ENCODE measurements at places on chromosomes 7 and 10. TPM values are rescaled to one million over a fixed set of nuclear protein-coding genes. Genes with fewer than 3 reads are reported as not detected.

- no peak for DNase-seq
These were observed 104.0 kb downstream of the JAZF1 start for GRCh38 chr7:28076423-28077200.

The TLX1 gene
- total RNA-seq = not detected

- DNase-seq = no peak
These were observed 261.9 kb upstream of the PPP2R2D start for GRCh38 chr10:131638880-131639278.

- DNase-seq = no peak
These were observed 78.7 kb upstream of the C1GALT1 start for GRCh38 chr7:7103343-7104313.

All from activated CD4-positive, alpha-beta T cell treated with anti-CD3 and anti-CD28 coated beads for 36 hours (primary cell).